ENCODE measurements at places on chromosomes 6 and 20.

- DNase-seq: no peak
These were observed 78.1 kb upstream of the FAM83B start for GRCh38 chr6:54768494-54768893.

- DNase-seq: peak; percentile 64
These were observed 73.9 kb downstream of the PHACTR3 start for GRCh38 chr20:59678288-59678687.

GRCh38 chr20:6533761-6534479 lies 233.6 kb upstream of the BMP2 start:
- DNase-seq: no peak

- no peak for DNase-seq
These were observed 109.1 kb downstream of the BACH2 start for GRCh38 chr6:90187437-90188121.

- DNase-seq: no peak
These were observed at the start of gene TIAM2 for GRCh38 chr6:154995254-154996015. Gene TIAM2 (plus strand): TSS chr6:154995315. CDS start chr6:155129224, 133,909 bp downstream.

DNA sequence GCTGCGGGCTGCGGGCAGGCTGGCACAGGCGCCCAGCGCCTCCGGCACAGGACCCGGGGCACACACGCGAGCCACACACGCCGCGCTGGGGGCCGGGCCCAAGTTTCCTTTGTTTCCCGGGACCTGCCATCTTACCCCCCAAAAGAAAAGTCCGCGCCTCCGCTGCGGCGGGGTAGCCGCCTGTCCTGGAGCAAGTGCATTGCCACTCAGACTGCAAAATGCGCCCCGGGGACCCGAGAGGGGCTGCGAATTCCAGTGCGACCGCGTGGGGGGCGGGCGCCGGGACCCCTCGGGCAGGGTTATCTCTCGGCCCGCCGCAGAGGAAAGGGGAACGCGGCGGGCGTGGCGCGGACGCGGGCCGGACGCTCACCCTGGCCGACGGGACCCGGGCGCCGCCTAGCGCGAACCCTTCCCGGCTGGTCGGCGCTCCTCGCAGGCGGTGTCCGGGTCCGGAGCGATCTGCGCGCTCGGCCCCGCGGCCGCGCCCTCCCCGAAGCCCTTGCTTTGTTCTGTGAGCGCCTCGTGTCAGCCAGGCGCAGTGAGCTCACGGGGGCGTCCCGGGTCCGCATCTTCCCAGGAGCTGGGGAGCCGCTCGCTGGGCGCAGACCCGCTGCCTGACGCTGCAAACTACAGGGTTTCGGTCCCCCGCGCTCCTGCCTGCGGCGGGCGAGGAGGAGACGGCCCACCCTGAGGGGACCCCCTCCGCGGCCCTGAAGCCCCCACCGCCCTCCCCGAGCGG lies 639 bp upstream of the CD24 start:
- DNase-seq: no peak

DNA sequence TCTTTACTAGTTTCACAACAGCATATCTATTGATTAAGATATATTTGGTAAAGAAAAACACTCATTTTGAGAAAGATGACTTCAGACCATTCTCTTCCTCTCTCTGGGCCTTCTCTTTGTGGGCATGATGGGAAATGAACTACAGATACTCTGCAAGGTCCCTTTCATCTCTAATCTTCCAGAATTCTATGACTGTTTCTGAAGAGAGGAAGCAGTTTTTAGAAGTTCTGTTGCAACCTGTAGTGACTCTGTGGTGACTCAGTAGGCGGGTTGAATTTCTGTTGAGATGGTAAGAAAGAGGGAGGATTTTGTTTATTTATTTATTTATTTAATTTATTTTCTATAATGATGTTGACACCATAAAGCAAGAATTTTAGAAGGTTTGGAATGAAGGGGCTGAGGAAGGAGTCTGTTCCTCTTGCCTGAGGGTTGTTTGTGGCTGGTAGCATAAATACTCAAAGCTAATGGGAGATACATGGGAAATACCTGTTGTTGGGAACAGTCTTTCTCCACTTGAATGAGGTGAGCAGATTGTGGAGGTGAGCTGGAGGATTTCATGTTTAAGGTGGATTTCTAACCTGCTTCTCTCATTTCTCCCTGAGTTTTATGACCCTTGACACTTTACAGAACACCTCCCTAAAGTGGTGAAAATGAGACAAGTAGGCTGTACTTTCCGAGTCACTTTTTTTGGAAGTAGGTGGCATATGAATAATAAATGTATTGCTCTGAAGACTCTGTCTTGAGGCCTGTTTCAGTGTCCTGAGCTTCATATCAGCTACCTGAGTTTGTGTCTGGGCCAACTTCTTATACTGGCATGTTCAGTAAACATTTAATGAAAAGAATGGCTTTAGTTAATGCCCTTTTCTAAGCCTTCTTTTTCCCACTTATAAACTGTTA lies 15.0 kb downstream of the ACSS2 start:
- no peak for DNase-seq

DNA sequence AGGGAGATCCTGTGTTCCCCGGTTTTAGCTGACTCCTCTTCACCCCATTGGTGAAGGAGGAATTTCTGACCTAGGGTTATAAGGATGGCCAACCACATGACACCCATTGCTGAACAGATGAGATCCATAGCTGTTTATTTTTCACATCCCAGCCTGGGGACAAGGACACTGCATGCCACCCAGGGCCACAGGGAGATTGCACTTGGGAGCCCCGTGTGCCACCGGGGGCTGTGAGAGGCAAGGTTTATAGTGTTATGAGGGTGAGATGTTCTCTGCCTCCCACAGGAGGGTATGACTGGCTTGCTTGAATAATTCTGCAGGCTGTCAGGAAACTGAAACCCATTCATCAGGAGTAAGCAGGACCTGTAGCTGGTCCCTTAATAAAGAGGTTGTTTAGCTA lies 14.7 kb upstream of the SLPI start:
- DNase-seq: no peak

DNA sequence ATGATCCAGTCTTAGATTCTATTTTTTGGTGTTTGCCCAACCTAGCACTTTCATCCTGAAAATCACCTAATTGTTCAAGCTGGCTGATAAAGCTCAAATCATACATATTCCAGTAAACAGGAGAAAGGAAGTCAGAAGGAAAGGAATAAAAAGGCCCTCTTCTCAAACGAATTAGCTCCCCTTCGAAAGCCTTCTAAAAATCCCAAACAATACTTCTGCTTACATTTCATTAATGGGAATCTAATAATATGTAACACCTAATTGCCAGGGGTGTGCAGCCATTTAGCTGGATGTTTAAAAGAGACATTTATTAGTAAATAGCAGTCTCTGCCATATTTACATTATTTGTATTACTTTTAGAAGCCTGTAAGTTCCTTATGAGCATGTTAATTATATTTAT lies 302.9 kb upstream of the TCF21 start:
- no peak for DNase-seq

Data from cerebellar nuclear complex (tissue), 1 donor.